ENCODE measurements at places on chromosomes 13 and 19.
A peak's percentile ranks its signal among the peaks of the same experiment; 100 is the strongest.

GRCh38 chr13:28563609-28564008, 68.7 kb upstream of the FLT1 start:
- DNase-seq, result no peak

- no peak for DNase-seq
Observed at GRCh38 chr19:30557212-30557611, 185.0 kb downstream of the ZNF536 start.

DNA sequence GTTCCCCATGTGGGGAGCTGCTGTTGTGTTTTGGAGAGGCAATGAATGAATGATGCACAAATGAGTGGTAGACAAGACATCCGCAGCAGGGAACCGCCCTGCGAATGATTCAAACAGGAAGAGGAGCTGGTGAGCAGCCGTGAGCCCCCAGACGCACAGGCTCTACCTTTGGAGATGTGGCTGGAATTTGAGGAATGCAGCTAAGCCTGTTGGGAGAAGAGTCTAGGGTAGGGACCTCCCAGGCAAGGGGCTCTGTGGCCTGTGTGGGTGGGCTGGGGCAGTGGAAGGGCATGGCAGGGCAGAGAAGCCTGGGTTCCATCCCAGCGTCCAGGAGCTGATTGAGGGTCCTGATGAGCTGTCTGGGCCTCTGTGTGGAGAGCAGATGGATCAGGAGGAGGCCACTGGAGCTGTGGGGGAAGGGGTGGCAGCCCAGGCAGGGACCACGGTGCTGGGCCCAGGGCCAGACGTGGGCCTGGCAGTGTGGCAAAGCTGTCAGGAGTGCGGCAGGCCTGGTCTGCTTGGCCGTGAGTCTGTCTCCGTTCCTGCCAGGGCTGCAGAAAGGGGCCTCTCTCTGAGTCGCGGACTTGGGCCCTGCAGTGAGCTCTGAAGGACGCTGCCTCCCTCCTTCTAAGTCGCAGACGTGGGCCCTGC, 41.8 kb upstream of the DCUN1D2 start:
- no peak for DNase-seq

DNA sequence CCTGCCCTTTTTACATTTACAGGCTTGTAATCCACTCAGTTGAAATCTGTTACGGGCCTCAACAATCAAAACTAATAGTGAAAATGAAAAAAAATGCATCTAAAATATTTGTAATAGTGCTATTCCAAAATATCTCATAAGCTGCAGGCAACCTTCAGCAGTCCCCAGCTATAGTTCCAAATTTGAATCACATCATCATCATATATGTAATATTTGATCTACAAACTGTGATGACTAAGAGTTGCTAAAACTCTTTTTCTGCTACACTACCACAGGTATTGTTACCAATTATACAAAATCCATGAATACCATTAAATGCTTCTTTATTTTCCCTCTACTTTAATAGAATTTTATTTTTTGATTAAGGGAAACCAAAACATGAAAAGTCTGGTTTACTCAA, 121.4 kb upstream of the RFC3 start:
- no peak for DNase-seq

- no peak for DNase-seq
Observed at GRCh38 chr13:29676535-29676934, 81.0 kb upstream of the SLC7A1 start.

DNA sequence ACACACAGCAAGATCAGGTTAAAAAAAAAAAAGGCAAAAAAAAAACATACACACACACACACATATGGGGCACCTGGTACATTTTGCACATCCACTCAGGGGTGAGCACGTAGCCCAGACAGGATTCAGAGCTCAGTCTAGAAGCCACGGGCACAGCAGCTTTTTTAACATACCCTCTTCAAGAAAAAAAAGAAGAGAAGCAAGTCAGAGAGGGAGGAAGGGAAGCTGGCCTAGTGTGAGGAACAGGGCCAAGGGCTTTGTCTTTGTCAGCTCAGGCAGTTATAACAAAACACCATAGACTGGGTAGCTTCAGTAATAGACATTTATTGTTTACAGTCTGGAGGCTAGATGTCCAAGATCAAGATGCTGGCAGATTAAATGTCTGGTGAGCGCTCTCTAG, 2.3 kb upstream of the TPM4 start:
- no peak for DNase-seq

GRCh38 chr19:40797963-40798682, 868 bp upstream of the EGLN2 start:
- DNase-seq, result peak; percentile 35

DNA sequence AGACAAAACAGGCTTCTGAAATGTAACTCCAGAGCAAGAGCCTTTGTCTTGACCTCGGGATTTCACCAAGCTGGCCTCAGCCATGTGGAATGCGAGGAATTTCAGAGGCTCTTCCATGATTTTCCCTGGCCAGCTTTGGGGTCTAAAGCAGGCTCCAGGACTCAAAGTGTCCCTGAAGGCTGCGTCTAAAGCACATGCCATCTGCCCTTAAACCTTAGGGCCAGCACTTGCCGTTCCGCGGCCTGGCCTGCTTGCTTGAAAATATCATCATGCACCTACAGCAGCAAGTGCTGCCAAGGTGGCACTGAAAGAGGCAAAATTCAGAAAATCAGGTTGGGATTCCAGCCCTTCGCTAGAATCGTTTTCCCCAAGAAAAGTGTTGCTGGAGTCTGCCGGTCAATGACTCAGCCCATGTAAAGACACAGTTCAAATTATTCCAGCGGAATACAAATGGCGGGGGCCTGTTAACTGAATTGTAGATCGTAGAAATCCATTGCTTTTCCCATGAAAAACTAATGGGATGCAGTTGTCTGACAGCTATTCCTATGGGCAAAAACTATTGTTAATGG, 105.7 kb upstream of the RAP2A start:
- no peak for DNase-seq

DNA sequence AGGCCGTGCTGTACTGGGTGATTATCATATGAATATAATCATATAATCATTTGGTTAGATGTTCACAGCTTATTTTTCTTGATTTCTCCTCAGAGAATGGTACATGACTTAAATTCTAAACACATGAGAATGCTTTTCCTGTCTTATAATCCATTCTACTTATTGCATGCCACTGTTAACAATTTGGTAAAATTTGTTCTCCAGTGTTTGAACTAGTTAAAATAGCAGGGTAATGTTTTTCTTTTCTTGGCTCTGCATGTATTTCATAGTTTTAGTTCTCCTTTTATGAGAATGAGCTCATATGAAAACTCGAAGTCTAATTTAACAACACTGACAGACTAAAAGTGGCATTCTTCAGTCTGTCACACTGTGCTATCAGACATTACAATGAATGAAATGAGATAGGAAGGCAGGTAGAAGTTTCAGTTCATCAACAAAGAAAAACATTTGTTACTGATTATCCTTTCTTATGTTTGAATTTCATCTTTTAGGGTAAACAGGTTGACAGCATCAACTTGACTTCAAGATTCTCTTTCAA, 10.2 kb downstream of the SPRYD7 start:
- DNase-seq, result no peak

DNA sequence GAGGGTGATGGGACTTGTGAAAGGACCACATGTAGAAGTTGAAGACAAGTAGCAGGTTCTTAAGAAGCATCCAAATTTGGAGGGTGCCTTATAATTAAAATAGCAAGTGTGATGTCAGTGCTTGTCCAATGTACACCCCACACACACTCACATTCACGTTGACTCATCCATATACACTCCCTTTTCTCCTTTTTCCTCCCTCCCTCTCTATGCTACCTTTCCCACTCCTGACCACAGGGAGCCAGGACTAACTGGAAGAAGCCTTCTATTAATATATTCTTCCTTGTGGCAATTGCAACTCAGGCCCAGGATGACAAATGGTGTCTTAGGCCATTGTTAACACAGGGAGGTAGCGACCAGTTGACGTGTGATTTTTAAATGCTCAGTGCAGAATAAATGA, 16.3 kb upstream of the GPR183 start:
- no peak for DNase-seq

DNA sequence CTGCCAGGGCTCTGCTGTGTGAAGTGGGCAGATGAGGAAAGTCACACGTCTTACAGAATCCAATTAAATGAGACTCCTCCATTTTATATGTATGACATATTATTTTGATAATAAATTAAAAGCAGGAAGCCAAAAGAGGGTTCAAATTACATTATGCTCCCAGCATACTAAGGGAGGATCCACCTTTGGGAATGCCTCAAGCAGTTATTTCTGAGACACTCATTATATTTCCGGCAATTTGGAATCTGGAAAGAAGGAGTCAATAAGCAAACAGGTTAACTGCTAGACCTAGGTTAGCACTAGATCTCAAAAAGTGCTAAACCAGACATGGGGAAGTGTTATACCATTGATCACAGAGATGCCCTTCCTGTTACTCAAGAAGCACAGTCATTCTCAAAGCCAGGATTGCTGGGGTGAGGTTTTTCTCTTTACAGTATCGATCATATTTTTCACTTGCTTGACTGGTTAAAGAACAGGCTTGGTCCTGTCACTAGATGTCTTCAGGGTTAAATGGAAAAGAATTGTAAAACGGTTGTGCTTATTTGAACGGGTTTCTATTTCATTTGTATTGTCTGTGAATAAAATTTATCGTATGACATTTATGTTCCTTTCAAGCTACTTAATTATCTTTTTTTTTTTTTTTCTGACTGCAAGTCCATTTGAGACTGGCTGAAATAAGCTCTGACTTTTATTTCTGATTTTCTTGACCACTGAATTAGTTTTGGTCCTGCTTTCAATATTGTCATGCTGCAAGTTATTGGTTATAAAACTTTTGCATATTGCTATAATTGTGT, 523.2 kb downstream of the KLF12 start:
- DNase-seq, result no peak

- no peak for DNase-seq
Observed at GRCh38 chr19:33780251-33780650, 16.4 kb upstream of the KCTD15 start.

DNA sequence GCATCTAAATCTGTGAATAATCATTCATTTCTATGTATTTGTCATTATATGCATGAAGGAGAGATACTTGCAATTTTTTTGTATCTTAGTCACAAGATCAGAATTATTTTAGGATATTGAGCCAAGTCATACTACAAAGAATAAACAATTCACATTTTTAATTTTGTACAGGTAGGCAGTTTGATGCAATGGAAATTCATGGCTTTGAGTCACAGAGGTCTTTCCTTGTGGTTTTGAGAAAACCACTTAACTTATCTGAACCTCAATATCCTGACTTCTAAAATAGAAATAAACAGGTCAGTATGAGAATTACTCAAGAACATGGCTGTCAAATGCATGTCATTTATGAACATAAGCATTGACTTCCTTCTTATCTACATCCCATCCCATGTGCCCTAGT, 221.4 kb upstream of the SLC10A2 start:
- DNase-seq, result no peak

DNA sequence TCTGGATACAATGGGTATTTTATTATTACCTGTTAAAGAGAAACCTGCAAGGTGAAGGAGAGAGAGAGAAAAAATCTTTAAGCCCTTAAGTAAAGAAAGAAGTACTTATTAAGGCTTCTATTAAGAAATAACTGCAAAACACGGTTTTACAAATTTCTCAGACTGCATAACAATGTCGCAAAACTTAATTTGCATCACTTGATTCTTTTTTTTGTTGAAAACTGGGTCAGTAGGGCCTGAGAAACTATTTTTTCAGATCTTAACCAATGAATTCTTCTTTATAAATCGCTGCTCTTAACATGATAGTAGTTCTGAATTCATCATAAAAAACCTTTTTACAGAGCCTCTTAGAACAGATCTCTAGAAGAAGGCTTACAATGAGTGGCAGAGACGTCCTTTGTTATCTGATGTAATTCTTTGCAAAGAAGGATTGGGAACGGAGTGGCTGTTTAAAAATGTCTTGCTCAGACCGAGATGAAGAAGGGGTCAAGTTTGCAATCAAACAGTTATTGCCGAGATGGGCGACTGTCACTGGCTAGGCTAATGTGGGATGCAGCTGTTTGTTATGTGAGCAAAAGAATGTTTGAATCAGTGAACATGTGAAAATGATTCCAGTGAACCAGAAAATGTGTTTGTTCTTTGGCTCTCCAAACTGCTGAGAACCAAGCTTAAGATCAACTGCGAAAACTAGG, 76.3 kb downstream of the ZNF536 start:
- no peak for DNase-seq

DNA sequence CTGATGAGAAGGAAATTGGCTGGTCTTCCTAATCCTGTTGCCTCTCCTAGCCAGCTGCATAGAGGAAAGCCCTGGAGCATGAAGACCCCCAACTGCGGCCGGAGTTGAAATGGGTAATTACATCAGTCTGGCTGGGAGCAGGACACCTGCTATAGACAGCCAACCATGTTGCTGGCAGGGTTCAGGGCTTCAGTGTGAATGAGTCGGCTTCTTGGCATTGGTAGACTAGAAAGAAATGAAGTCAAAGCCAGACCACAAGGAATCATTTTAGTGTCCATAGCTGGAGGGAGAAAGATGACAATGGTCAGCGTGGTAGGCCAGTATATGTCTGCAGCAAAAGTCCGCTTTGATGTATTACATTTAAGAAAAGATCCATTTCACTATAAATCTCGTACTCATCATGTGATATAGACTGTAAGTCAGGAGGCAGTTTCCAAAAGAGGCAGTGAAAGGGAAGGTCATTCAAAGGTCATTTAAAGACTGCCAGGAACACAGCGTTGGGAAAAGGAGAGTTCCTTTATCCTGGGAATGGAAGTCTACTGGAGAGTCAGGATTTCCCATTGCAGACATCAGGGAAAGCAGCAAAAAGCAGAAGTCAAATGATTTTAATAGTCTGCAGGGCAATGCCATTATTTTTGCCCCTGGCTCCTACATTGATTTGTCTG, 262.7 kb downstream of the DNAJC15 start:
- DNase-seq, result no peak

- DNase-seq, result no peak
Observed at GRCh38 chr19:51166846-51167490, 24.9 kb downstream of the SIGLEC7 start.

GRCh38 chr13:109198585-109198984, 569.2 kb downstream of the MYO16 start:
- no peak for DNase-seq

GRCh38 chr19:28519218-28519779, 693.7 kb downstream of the UQCRFS1 start:
- no peak for DNase-seq

DNA sequence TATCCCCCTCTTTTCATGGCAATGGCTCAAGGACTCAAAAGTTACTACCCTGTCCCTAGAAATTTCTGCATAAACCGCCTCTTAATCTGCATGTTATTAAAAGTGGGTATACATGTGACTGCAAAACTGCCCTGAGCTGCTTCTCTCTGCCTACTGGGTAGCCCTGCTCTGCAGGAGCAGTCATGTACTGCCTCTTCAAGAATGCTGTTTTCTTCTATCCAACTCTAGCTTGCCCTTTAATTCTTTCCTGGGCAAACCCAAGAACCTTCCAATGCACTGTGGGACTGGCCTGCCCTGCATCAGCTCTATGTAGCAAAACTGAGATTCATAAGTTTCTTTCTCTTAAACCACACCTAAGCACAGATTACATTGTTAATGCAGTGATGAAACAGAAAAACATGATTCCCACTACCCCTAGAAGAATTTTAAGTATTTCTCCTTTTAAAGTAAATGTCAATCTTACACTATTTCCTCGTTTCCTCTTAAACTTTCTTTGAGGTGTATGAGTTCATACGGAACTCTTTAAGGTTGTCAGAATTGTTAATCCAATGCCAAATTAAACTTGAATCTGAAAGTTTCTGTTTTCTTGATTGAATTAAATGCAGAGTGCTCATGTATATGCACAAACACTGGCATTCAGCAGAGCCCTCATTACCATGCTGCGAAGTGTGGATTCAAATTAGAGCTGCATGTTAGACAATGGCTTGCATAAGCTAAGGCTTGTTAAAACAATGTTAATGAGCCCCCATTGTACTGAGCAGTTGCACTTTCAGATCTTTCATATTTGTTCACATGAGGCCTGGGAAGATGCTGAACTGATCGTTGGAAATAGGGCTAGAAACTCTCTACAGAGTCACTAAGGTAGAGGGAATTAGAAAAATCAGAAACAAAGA, 669.9 kb upstream of the PCDH20 start:
- no peak for DNase-seq

Measured in stimulated activated CD8-positive, alpha-beta memory T cell treated with anti-CD3 and anti-CD28 coated beads, Interleukin-4, amount 100 ng/mL, for 4 hours (primary cell).